ENCODE measurements at places on chromosomes 6 and 20. TPM values are rescaled to one million over a fixed set of nuclear protein-coding genes. Genes with fewer than 3 reads are reported as not detected.

Gene IRF4
- not detected for total RNA-seq

Gene SAMD5
- total RNA-seq = 2.2 TPM

Gene ARHGAP40
- total RNA-seq = not detected

Gene SCGN
- total RNA-seq = not detected

Gene GABRR1
- total RNA-seq = not detected

Gene MACROD2
- not detected for total RNA-seq

Gene ZKSCAN3
- 4.8 TPM for total RNA-seq

Gene PTCRA
- total RNA-seq = not detected

Gene BMP7
- not detected for total RNA-seq

Gene CAGE1
- not detected for total RNA-seq

Gene MCCD1
- not detected for total RNA-seq

Gene NMBR
- not detected for total RNA-seq

Gene RRAGD
- total RNA-seq = not detected

Gene ENPP4
- total RNA-seq = under 0.01 TPM

Gene GINS1
- 6.6 TPM for total RNA-seq

Gene FAM184A
- not detected for total RNA-seq

Gene RIPPLY2
- not detected for total RNA-seq

Gene PPP1R3D
- total RNA-seq = 4.7 TPM

Gene PACRG
- not detected for total RNA-seq

Gene ZC3H12D
- total RNA-seq = not detected

Gene TMC2
- total RNA-seq = not detected

Gene OR2J3
- total RNA-seq = not detected

Gene TCF15
- not detected for total RNA-seq

Gene BMP2
- 0.18 TPM for total RNA-seq

Gene XKR7
- not detected for total RNA-seq

Gene FAM209B
- total RNA-seq = not detected

Gene C20orf202
- total RNA-seq = not detected

Gene TRERF1
- total RNA-seq = 6.7 TPM

Gene ESF1
- 2.7 TPM for total RNA-seq

Gene BMP6
- total RNA-seq = 0.28 TPM

Gene EPHA7
- total RNA-seq = not detected

All from IMR-90 (cell line).